ENCODE measurements at places on chromosomes 3 and 15. TPM values are rescaled to one million over a fixed set of nuclear protein-coding genes. Genes with fewer than 3 reads are reported as not detected.

DNA sequence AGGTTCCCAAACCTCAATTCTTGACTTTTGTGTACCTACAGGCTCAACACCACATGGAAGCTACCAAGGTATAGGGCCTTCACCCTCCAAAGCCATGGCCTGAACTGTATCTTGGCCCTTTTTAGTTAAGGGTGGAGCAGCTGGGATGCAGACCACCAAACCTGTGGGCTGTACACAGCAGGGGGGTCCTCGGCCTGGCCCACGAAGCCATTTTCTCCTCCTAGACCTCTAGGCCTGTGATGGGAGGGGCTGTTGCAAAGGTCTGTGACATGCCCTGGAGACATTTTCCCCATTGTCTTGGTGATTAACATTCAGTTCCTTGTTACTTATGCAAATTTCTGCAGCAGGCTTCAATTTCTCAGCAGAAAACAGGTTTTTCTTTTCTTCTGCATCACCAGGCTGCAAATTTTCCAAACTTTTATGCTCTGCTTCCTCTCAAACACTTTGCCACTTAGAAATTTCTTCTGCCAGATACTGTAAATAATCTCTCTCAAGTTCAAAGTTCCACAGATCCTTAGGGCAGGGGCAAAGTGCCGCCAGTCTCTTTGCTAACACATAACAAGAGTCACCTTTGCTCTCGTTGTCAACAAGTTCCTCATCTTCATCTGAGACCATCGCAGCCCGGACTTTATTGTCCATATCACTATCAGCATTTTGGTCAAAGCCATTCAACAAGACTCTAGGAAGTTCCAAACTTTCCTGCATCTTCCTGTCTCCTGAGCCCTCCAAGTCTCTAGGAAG is 90.9 kb upstream of the PLXND1 start:
- H3K36me3 ChIP-seq, result no peaks in the 10 kb centered on the region
- no peaks in the 10 kb centered on the region for H3K27me3 ChIP-seq
- no peak overlapping the region for H3K4me3 ChIP-seq
- no peaks in the 10 kb centered on the region for H3K4me1 ChIP-seq
- H3K27ac ChIP-seq, result no peak overlapping the region

DNA sequence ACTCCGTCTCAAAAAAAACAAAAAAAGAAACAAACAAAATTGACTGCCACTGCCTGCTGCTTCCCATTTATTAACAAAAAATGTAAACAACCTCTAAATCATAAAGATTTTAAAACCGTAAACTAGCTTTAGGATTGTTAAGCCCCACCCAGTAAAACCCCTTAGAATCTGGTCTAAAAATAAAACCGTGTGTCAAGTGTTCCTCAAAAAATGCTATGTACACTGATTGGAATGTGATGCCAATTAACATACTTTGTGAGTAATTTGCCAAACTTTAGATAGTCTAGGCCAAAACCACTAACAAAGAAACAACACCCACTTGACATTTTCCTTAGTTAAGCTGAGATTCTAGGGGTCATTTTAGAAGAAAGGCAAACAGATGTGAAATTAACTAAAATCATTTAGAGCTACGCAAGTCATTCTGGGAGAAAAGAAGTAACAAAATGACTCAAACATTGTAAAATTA is 5.3 kb downstream of the RAF1 start:
- H3K36me3 ChIP-seq, result no peaks in the 10 kb centered on the region
- peaks cover 44% of the 10 kb centered on the region for H3K4me1 ChIP-seq
- H3K27me3 ChIP-seq, result no peaks in the 10 kb centered on the region
- H3K27ac ChIP-seq, result no peak overlapping the region
- H3K4me3 ChIP-seq, result no peak overlapping the region

DNA sequence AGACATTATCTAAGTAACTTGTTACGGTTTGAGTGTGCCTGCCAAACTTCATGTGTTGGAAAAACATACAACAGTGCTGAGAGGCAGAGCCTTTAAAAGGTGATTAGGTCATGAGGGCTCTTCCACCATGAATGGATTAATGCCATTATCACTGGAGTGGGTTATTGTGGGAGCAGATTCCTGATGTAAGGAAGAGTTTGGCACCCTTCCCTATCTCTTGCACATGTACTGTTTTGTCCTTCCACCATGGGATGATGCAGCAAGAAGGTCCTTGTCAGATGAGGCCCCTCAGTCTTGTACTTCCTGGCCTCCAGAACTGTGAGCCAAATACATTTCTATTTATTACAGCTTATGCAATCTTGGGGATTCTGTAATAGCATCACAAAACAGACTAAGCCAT is 413.9 kb downstream of the EPHA3 start:
- no peaks in the 10 kb centered on the region for H3K27me3 ChIP-seq
- H3K4me1 ChIP-seq, result no peaks in the 10 kb centered on the region
- no peak overlapping the region for H3K27ac ChIP-seq
- H3K4me3 ChIP-seq, result no peak overlapping the region

GRCh38 chr3:186217820-186218164 is 108.9 kb upstream of the ETV5 start:
- no peak overlapping the region for H3K4me3 ChIP-seq
- H3K36me3 ChIP-seq, result no peaks in the 10 kb centered on the region
- DNase-seq, result no peak
- H3K4me1 ChIP-seq, result no peaks in the 10 kb centered on the region

Gene LRRN1
- total RNA-seq, result not detected

- H3K4me3 ChIP-seq, result no peak overlapping the region
- H3K27me3 ChIP-seq, result no peaks in the 10 kb centered on the region
- no peak for DNase-seq
- peaks cover 9% of the 10 kb centered on the region for H3K36me3 ChIP-seq
- no peaks in the 10 kb centered on the region for H3K4me1 ChIP-seq
Measured at GRCh38 chr3:42184651-42185443, 81.1 kb downstream of the CCK start.

GRCh38 chr3:5197470-5198312 is 10.2 kb downstream of the EDEM1 start:
- H3K27me3 ChIP-seq, result no peaks in the 10 kb centered on the region
- H3K36me3 ChIP-seq, result peaks cover 41% of the 10 kb centered on the region
- peak overlapping the region; percentile 71 for H3K27ac ChIP-seq
- peaks cover 67% of the 10 kb centered on the region for H3K4me1 ChIP-seq
- DNase-seq, result peak; percentile 25

DNA sequence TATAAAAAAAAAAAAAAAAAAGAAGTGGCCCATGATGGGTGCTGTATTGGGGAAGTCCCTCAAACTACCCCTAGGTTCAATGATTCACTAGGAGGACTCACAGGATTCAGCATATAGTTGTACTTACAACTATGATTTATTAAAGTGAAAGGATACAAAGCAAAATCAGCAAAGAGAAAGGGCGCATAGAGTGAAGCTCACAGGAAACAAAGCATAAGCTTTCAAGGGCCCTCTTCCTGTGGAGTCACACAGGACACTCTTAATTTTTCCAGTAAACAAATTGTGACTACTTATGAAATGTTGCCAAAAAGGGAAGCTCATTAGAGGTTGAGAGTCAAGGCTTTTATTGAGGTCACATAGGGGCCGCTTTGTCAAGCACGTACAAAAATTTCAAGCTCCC is 153.7 kb upstream of the GAP43 start:
- no peak overlapping the region for H3K4me3 ChIP-seq
- H3K4me1 ChIP-seq, result no peaks in the 10 kb centered on the region
- H3K27me3 ChIP-seq, result no peaks in the 10 kb centered on the region
- H3K27ac ChIP-seq, result no peak overlapping the region

- no peak overlapping the region for H3K27ac ChIP-seq
- H3K36me3 ChIP-seq, result no peaks in the 10 kb centered on the region
- peaks cover 25% of the 10 kb centered on the region for H3K4me1 ChIP-seq
- peaks cover 5% of the 10 kb centered on the region for H3K27me3 ChIP-seq
- peak; percentile 45 for DNase-seq
Measured at GRCh38 chr15:75112278-75112847, 89.0 kb downstream of the PPCDC start.

DNA sequence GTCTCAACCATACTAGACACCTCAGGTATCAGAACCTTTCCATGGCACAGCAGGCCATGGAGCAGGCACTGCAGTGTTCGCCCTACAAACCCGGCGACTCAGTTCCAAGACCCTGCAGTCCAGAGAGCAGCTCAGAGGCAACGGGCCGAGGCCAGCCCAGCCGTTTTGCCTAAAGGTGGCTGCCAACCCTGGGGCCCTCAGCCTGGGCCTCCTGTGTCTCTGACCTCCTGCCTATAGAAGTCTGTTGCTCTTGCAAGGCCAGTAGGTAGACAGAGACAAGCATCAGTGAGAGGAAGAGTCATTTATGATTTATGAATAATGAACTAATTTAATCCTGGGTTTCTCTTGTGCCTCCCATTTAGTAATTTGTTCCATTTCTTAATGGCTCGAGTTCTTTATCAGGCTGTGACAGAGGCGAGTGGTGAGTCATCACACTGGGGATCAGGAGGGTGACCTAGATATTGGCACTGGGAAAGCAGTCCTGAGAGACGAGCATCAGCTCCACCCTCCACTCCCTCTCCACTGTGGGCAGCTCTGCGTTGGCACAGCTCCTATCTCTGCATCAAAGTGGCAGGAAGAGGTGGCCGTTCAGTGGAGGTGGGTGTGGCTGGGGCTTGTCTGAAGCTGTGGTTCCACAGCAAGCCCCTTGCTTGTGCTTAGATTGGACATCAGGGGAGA is 79.8 kb downstream of the ABHD5 start:
- peaks cover 42% of the 10 kb centered on the region for H3K4me1 ChIP-seq
- no peak overlapping the region for H3K27ac ChIP-seq
- no peaks in the 10 kb centered on the region for H3K36me3 ChIP-seq
- no peaks in the 10 kb centered on the region for H3K27me3 ChIP-seq
- H3K4me3 ChIP-seq, result no peak overlapping the region

Gene FBN1
- 0.25 TPM for total RNA-seq

DNA sequence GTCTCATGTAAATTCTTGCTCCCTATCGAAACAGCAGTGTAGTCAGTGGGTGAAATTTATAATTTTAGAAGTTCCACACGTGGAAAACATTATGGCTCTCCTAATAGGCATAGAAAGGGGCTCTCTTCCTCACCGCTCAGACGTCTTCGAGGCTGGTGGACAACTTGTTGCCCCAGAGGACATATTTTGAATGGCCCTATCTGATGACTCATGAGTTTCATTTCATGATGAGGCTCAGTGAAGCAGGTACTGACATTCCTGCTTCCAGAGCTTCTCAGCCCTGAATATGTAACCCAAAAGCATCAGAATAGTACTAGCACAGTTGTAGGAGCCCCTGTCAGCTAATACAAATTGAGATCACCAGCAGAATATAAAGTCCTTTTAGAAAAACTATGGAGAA is 117.9 kb downstream of the HERC1 start:
- H3K27ac ChIP-seq, result no peak overlapping the region
- DNase-seq, result no peak
- no peak overlapping the region for H3K4me3 ChIP-seq
- H3K36me3 ChIP-seq, result peaks cover 83% of the 10 kb centered on the region
- peaks cover 4% of the 10 kb centered on the region for H3K4me1 ChIP-seq

- H3K27me3 ChIP-seq, result no peaks in the 10 kb centered on the region
- H3K36me3 ChIP-seq, result no peaks in the 10 kb centered on the region
- no peak overlapping the region for H3K27ac ChIP-seq
- H3K4me1 ChIP-seq, result no peaks in the 10 kb centered on the region
- no peak for DNase-seq
Measured at GRCh38 chr3:98434412-98434811, 28.6 kb upstream of the OR5K1 start.
